ENCODE measurements at places on chromosomes 5 and 9.

GRCh38 chr9:6973762-6974161, 216.0 kb downstream of the KDM4C start:
- DNase-seq, result no peak

- no peak for DNase-seq
Measured at GRCh38 chr5:82150559-82150958, 127.6 kb downstream of the RPS23 start.

DNA sequence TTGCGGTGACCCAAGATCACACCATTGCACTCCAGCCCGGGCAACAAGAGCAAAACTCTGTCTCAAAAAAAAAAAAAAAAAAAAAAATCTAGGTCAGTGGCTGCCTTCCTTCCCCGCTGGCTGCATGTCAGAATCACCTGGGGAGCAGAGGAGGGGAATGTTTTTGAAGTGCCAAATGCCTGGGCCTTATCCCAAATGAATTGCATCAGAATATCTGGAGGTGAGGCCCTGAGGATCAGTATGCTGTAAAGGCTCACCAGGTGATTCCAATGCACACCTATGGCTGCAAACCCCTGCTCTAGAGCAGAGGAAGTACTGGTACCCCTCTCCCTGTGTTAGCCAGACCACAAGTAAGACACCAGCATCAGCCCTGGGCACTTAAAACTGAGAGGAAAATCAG, 44.7 kb upstream of the GABRP start:
- no peak for DNase-seq

GRCh38 chr9:76964612-76965011, 54.8 kb upstream of the FOXB2 start:
- DNase-seq, result no peak

DNA sequence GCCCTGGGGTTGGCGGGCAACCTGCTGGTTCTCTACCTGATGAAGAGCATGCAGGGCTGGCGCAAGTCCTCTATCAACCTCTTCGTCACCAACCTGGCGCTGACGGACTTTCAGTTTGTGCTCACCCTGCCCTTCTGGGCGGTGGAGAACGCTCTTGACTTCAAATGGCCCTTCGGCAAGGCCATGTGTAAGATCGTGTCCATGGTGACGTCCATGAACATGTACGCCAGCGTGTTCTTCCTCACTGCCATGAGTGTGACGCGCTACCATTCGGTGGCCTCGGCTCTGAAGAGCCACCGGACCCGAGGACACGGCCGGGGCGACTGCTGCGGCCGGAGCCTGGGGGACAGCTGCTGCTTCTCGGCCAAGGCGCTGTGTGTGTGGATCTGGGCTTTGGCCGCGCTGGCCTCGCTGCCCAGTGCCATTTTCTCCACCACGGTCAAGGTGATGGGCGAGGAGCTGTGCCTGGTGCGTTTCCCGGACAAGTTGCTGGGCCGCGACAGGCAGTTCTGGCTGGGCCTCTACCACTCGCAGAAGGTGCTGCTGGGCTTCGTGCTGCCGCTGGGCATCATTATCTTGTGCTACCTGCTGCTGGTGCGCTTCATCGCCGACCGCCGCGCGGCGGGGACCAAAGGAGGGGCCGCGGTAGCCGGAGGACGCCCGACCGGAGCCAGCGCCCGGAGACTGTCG, 976 bp downstream of the RXFP3 start:
- DNase-seq, result no peak

DNA sequence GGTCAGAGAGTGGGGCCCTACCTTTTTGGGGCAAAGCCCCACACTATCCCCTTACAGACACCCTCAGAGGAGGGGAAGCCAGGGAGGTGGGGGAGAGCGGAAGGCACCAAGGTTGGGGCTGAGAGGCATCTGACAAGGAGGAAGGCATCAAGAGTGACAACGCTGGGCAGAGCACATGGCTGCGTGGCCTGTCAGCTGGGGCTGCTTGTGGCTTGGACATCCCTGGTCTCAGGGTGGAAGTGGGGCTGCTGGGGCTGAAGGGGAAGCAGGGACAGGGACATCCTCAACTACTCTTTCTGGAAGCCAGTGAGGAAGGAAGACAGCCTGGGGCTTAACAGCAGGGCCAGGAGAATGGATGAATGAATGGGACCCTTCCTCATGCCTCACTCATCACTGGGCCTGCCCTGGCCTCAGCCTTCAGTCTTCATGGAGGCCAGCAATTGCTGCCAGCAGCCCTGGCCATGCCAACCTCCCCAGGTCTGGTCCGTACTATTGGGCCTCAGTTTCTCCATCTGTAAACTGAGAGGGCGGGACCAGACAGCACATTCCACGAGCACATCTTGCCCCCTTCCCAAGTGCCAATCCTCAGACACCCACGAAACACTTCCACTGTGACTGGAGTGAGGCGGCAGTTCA, 993 bp upstream of the RALGDS start:
- no peak for DNase-seq

DNA sequence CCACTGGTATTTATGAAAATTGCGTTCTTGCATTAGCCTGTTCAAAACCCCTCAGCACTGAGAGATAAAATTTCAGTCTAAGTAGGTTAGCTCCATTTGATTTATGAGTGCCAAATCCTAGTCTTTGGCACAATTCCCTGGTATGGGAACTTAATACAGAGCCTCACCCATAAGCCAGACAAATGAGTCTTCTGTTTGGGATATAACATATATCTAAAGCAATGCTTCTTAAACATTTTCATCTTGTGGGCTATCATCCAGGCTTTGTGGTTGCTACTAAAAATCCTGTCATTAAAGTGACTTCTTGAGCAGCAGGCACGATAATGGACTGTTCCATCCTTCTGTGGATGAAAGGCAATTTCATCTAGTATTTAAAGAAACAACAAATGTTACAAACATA, 419.5 kb upstream of the ACTBL2 start:
- no peak for DNase-seq

Data from NCI-H510A (cell line).